Activated CD8-positive, alpha-beta memory T cell treated with anti-CD3 and anti-CD28 coated beads for 48 hours (primary cell): ENCODE measurements at places on chromosomes 7 and 10.

- DNase-seq = no peak
These were observed 99.8 kb downstream of the ATE1 start for GRCh38 chr10:121828045-121828444.

GRCh38 chr10:74743401-74743800 is 83.0 kb upstream of the KAT6B start:
- DNase-seq = no peak

DNA sequence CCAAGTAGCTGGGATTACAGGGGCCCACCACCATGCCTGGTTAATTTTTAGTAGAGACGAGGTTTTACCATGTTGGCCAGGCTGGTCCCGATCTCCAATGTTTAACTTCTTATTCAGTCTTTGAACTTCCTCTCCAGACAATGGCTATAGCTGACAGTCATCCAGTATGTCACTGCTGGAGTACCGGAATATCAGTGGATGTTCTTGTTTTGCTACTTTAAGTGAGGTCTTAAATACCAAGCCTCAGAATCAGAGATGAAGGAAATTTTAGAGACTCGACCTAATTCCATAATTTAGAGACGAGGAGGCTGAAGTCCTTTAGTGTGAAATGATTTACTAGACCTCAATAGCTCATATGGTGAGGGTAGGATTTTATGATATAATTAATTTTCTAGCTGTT is 294.8 kb upstream of the KLF6 start:
- DNase-seq = no peak

DNA sequence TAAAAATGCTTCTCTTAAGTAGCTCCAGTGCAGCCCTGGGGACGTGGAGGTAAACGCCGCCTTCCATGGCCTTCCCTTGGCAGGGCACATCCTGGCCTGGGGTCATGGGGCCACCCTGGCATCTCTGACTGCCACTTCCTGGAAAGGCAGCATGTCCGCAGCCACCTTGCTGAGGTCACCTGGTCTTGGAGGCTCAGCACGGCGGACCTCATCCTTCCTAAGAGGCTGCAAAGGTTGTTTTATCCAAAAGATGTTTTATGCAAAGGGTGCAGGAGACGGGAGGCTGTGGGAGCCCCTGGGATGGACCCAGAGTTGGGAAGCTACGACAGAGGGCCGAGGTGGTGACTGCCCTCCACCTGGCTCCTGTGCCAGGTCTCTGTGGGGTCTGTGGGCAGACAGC is 106.0 kb downstream of the TCERG1L start:
- DNase-seq = no peak

DNA sequence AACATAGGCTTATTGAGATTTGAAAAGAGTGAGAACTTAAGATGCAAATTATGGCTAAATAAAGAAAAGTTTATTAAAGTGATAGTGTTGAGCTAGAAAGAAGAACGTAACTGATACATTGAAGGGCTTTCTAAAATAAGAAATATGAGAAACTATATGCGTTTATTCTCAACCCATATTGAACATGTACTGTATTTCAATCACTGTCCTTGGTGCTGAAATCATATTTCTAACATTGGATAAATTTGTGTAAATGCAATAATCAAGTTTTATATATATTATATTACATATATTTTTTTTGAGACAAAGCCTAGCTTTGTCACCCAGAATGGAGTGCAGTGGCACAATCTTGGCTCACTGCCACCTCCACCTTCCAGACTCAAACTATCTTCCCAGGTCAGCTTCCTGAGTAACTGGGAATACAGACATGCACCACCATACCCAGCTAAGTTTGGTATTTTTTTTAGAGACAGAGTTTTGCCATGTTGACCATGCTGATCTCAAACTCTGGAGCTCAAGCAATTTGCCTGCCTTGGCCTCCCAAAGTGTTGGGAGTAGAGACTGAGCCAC is 1065.8 kb downstream of the REEP3 start:
- DNase-seq = no peak

DNA sequence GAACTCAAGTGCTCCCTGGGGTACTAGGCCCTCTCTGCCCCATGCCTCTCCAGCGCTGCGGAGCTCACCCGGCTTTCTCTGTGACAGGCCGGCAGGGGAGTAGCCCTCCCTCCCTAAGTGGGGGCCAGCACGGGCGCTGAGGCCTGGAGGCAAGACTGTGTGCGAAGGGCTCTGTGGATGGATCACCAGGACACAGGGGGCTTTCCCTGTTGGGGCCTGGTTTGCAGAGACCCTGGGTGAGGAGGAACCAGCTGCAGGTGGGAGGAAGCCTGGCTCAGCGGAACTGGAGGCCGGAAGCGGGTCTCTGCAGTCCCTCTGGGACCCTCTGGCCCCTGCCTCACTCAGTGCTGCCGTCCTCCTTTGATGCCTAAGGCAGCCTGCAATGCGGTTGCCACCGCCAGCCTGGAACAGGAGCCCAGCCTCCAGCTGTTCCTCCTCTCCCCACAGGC is 106.0 kb downstream of the CYTH3 start:
- no peak for DNase-seq

- DNase-seq = no peak
These were observed 79.6 kb downstream of the SH3PXD2A start for GRCh38 chr10:103775776-103776175.

- no peak for DNase-seq
These were observed 57.1 kb downstream of the LSMEM1 start for GRCh38 chr7:112537822-112538387.

DNA sequence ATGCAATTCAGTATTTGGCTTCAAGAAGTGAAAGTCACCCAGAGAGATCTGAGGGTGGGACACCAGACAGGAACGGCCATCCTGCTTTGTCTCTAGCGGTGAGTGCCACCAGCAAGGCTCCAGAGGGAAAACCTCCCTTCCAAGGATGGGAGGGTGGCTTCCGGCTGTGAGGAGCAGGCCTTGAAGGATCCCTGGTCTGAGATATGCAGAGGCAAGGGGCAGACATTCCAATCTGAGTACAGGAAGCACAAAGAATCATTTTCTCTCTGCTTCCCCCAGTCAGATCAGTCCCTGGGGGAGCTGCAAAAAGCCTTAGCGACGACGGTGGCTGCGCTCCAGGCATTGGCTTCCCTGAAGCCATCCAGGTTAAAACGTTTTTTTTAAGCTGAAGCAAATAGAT is 167.4 kb downstream of the TEX36 start:
- DNase-seq = no peak

DNA sequence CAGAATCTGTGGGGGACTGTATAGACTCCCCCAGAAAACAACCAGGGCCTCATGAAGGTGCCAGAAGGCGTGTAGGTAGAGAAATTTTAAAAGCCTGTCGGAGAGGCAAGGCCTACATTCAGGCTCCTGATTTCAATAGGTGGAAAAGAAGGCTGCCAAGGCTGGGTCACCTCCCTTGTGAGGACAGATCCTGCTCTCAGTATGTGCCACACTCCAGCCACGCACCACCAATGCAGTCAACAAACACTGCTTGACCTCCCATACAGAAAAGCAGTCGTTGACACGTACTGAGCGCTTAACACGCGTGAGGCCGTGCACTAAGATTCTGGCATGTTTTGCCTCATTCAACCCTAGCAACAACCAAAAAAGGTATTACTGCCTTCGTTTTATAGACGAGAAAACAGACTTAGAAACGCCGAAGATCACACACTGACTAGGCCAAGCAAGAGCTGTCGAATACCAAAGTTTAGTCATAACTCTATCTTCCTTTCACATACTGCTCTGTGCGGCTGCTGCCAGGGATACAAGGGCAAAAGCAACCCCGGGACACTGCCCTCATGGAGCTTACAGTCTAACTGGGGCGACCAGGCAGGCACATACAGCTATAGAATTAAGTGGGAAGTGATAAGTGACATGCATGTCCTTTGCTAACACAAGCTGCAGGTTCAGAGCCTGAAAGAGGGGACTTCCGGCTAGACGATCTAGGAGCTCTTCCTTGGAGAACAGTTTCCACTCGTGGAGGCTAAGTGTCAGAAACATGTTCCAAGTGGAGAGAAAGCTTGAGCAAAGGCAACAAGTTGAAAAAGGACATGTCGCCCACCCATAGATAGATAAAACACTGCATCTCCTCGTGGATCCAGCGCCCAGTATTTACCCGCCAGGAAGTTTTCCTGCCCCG is 797 bp upstream of the NKX2-3 start:
- DNase-seq = no peak

DNA sequence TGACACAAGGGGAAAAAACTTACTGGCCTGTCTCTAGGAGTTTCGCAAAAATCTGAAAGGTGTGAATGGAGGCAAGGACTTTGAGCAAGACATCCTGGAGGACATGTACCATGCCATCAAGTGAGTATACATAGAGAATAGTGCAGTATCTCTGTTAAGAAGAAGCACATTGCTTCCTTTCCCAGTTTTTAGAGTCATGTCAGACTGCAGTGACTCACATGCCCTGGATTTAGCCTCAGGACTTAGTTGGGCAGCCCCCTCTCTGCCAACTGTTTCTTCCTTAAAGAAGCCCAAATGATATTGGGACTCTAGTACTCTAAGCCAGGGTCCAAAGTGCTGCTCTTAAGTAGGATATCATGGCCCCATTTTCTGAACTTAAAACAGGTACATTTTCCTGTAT is 28.1 kb upstream of the NFKB2 start:
- DNase-seq = no peak

GRCh38 chr10:69802424-69803161 is 887 bp downstream of the COL13A1 start:
- no peak for DNase-seq

GRCh38 chr10:55263327-55263726 is 462.3 kb upstream of the PCDH15 start:
- DNase-seq = no peak

DNA sequence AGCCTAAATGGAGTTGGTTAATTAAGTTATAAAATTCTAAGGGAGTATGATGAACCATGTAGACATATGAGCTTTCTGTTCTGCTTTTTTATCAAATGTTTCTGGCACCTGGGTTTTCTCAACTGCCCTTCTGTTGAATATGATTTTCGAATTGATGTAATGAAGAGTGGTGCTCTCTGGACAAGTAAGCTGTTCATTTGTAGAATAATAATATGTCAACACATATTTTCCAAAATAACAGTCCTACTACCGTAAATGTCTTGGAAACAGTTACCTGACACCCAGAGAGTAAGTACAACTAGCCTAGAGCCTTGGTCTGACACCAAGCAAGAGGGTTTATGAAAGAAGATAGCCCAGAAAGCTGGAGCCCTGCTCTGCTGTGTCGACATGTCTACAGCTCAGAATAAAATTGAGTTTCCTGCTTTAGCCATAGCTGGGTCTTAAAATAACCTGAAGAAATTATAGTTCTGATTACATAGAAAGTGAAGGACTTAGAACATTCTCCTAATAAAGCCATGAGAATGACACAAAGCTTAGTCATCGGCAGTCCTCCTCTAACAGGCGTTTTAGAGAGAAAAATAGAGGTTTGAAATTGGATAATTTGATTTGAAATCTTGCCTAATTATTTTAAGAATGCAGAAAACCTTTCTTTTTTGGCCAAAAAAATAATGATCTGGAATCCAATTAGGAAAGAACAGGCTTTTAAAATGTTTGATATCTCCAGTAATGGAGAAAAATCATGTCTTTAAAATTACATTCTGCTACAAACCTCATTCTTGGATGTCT is 25.1 kb downstream of the HDAC9 start:
- no peak for DNase-seq

GRCh38 chr7:24842449-24843241 is 85.4 kb upstream of the GSDME start:
- no peak for DNase-seq

GRCh38 chr7:96674565-96674964 is 35.1 kb downstream of the SEM1 start:
- no peak for DNase-seq

DNA sequence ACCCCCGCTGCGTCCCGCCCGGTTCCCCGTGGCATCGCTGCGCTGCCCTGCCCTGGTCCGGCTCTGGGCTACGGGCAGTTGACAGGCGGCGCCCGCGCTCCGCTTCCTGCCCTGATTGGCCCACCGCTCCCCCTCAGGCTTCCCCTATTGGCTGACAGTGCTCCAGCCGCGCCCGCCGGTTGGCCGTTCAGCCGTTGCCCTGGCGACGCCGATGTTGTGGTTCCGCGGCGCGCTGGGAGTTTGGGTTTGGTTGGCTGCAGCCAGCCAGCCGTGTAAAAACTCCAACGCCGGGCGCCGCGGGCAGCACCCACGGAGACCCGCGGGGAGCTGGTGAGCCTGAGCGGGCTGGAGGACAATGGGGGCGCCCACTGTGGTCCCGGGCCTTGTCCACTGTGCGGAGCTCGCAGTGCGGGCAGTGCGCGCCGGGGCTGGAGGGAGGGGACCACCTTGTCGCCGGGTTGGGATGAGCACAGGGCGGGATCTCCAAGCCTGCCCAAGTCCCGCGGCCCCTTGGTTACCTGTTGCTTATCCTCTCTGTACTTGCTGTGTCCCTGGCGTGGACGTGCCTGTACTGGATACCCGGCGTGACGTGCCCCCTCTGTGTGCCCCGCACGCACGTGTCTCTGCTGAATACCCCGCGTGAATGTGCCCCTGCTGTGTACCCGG is at the start of gene C7orf57:
TSS of gene C7orf57 (plus strand) at position 243 of the 666 bp plus-strand sequence. CDS start 766 bp downstream, outside the sequence.
- peak; percentile 67 for DNase-seq

- no peak for DNase-seq
These were observed 368.1 kb downstream of the CXCL12 start for GRCh38 chr10:44016589-44017482.

DNA sequence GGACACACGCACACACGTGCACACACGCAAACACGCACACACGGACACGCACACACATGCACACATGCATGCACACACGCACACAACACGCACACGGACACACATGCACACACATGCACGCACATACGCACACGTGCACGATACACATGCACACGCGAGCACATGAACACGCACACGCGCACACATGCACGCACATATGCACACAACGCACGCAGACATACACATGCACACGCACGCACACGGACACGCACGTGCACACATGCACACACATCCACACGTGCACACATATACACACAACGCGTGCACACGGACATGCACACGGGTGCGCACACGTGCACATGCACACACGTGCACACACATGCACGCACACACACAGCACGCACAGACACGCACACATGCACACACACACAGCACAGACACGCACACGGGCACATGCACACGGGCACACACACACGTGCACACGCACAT is 17.3 kb upstream of the GPER1 start:
- no peak for DNase-seq

- no peak for DNase-seq
These were observed 162.9 kb downstream of the MBL2 start for GRCh38 chr10:52609626-52610240.

DNA sequence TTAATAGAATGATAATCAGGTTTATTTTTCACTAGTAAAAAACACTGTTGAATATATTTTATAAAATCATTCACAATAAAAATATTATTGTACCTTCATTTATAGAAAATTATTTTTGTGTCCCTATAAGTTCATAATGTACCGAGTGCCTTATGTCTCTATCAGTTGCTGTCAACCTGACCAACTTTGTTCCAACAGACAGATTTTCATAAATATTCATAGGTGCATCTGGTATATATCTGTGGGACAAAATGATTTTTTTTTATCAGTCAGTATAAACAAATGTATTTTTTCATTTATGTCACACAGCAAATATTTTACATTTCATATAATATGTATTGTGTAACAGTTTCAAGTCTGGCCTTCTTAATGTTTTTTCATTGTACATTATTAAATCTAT is 195.9 kb downstream of the HGF start:
- no peak for DNase-seq
